ENCODE measurements at places on chromosomes 7 and 10. TPM values are rescaled to one million over a fixed set of nuclear protein-coding genes. Genes with fewer than 3 reads are reported as not detected.

FBXL13 gene
- total RNA-seq: 0.43 TPM

ASAH2 gene
- 7.3 TPM for total RNA-seq

LFNG gene
- total RNA-seq: 5.1 TPM

HOXA2 gene
- total RNA-seq: 1.8 TPM

LIPF gene
- total RNA-seq: not detected

FOXI2 gene
- not detected for total RNA-seq

SPAM1 gene
- total RNA-seq: not detected

TRIM8 gene
- total RNA-seq: 44.4 TPM

TSPAN12 gene
- total RNA-seq: 4.1 TPM

INHBA gene
- total RNA-seq: 0.72 TPM

PCLO gene
- 4.1 TPM for total RNA-seq

MMRN2 gene
- total RNA-seq: 0.21 TPM

GRCh38 chr7:75772081-75773077 is at the start of gene CCL26:
CCL26 (minus strand) TSS chr7:75772211; CDS start chr7:75772176, 35 bp downstream.
- no peak for DNase-seq

DNA sequence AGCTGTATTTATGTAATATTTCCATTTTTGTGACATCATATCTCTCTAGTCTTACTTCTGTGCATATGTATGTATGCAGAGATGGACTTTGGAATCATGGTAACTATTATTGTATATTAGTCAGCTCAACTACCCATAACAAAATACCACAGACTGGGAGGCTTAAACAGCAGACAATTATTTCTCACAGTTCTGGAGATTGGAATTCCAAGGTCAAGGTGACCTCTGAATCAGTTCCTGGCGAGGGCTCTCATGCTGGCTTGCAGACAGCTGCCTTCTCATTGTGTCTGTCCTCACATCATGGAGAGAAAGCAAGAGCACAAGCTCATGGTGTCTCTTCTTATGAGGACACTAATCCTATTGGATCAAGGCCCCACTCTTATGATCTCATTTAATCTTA is 79.1 kb downstream of the RAMP3 start:
- DNase-seq: no peak

GRCh38 chr7:155984609-155985405 is 172.5 kb upstream of the SHH start:
- peak; percentile 10 for DNase-seq

DNA sequence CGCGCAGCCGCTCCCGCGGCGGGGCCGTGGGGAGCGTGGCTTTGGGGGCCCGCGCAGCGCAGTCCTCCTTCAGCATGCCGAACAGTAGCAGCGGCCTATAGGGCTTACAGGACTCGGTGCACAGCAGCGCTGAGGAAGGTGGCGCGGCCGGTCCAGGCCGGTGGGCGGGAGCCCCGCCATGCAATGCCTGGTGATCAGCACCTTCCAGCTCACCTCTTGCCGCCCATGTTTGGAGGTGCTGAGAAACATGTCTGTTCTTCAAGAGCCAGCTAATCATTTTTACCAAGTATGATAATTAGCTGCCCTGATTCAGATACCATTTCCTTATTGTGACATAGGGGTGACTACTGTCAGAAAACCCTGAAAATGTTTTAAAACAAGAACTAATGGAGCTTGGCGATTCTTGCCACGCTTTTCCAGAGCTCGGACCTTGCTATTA is 33.5 kb upstream of the SFTPD start:
- peak; percentile 22 for DNase-seq

GRCh38 chr10:2682491-2682890 is 384.9 kb upstream of the PFKP start:
- no peak for DNase-seq

DNA sequence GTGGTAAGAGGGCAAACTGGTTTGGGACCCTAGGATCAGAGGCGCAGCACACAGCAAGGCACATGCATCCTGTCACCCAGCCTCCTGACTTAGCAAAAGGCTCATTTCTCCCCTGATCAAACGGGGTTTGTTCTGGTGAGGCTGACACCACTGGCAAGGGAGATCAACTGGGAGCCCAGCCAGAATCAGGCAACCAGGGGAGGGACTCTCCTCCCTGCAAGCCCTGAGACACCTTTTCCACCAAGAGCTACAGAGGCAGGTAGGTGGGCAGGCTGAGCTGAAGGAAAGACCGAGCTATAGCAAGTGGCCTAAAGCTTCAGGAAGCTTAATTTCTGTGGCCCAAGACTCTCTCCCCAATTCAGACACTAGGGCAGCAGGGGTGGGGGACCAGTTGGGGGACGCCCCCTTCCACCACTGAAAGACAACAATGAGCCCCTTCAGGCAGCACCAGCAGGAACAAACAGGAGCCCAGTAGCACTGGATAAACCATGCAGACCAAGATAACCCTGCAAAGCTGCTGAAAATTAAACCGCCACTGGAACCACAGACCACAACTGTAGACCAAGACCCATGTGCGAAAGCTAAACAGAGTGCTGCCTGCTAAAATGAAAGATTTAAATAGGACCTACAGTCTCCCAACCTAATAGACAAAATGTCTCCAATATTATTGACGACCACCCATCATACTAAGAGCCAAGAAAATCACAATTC is 27.1 kb upstream of the SAR1A start:
- DNase-seq: no peak

- DNase-seq: no peak
Measured at GRCh38 chr7:42159130-42159529, 77.9 kb downstream of the GLI3 start.

DNA sequence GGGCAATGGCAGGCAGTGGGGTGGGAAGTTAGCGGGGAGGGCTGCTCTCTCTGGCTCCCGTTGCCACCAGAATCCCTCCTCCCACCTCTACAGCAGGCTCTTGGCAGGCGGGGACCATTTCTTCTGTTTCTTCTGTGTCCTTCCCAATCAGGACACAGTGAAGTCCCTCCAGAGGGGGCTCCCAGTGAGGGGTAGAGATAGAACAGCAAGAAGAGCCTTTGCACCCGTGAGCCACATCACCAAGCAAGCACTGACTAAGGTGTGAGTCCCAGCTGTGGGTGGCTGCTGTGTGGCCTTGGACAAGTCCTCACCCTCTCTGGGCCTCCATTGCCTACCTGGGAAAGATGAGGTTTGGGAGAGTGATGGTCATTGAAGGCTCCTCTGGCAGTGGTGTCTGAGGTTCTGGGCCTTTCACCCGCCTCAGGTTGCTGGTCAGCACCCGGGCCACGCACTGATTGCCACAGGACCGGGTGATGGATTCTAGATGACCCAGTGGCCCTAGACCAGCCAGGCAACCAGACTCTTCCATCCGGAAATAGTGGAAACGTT is 26.0 kb upstream of the PCBD1 start:
- no peak for DNase-seq

DNA sequence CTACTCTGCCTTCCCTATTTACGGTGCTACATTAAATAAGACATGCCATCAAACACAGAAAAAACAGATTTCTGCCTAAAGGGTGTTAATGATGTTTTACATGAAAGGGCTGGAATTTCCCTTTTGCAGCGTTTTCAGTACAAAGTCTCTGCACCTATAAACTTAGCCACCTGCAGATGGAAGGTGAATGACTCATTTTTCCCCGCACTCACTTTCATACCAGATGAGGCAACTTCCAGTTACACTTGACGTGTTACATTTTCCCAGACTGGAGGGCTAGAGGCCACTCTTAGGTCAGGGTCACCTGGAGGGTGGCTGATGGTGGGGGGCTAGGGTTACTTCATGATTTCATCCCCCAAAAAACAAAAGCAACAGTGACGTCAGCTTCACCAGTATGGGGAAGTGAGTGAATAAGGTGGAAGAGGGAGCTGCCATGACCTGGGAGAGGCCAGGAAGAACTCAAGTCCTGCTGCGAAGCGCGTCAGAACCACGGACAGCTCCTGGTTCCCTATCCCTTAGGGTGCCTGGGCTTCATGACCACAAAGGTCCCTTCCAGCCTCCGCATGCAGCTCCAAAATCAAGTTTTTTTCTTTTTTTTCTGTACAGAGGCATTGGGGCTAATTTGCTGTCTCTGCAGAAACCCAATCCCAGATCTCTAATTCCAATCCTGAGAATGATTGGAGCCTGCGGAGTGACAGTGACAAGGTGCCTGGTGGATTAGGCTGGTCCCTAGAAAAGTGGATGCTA is 94.0 kb downstream of the ADARB2 start:
- DNase-seq: peak; percentile 71

GRCh38 chr7:153444641-153445040 is 607.6 kb upstream of the DPP6 start:
- DNase-seq: no peak

DNA sequence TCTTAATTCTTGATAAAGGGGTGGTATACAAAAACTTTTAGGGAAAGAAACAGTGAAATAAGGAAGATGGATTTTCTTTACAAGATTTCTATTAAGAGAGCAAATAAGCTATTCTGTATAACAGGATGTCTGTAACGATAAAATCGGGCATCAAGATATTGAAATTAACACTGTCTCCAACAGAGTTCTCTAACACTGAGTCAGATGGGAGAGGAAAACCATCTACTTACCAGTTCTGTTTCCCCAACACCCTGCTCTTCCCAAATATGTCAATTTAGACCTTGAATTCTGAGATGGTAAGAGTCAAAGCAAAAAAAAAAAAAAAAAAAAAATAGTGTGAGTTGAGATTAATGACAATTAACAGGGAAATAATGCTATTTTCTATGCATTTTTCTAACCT is 23.0 kb downstream of the SMURF1 start:
- DNase-seq: no peak

GRCh38 chr10:93074597-93075368 is 1.1 kb downstream of the CYP26A1 start:
- no peak for DNase-seq

GRCh38 chr10:70827086-70827757 is 11.5 kb downstream of the SGPL1 start:
- no peak for DNase-seq

DNA sequence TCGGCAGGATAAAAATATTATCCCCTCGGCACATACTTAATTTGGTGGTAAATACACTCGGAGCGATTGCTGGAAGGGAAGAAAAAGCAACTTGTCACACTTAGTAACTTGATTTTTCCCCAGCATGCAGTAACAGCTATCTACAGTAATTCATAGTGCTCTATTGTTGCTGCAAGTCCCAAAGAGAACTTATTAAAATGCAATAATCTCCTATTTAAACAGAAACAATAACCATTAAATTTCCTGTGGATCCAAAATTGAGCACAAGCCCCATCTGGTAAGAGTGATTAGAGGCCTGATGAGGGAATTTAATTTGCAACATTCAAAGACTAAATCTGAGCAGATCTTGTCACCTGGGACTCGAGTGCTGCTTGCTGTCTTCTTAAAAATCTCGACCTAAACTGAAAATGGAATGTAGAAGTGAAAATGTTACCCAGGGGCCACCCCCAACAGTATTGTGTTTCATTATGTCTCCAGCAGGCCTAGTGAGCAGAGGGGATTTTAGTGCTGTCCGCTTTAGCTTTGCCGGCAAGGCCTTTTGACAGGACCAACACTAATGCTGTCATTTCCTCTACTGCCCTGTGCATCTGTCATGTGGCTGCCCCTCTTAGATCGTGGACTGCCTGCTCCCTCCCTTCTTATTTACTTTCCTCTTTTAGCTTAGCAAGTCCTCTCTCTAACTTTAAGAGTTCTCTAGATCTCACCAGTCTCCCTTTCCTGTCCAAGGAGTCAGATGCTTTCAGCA is 639.7 kb downstream of the AUTS2 start:
- DNase-seq: no peak

GRCh38 chr10:93165367-93165766 is 91.7 kb downstream of the CYP26A1 start:
- DNase-seq: no peak

GRCh38 chr10:33869028-33869427 is 534.6 kb upstream of the NRP1 start:
- no peak for DNase-seq

DNA sequence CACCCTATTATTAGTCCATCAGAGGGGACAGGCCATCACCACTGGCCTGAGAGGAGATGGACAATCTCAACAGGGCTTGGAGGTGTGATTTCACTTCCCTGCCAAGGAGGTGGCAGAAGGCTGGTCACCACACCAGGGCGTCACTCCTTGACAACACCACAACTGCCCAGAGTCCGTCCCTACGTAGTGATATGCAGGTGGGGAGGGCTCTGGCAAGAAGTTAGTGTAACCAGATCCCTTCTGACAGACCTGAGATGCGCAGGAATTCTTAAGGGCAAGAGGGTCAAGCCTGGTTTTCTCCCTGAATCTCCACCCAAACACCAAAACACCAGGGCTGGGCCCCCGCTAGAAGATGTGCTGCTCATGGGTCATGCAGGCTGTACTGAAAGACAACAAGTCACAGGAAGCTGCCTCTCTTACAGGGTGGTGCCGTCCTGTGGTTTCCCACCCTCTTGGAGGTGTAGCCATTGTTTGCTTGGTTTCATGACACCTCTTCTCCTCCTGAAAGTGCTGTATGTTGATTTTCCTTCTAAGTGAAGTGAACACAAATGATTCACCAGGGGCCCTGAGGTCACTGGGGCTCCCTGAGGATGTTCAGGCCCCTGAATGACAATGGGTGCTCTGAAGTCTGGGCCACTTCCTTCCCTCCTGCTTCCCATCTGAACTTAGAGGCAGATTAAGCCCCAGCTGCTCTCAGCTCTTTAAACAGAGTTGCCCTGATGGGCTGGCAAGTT is 27.1 kb downstream of the ATXN7L1 start:
- DNase-seq: no peak

DNA sequence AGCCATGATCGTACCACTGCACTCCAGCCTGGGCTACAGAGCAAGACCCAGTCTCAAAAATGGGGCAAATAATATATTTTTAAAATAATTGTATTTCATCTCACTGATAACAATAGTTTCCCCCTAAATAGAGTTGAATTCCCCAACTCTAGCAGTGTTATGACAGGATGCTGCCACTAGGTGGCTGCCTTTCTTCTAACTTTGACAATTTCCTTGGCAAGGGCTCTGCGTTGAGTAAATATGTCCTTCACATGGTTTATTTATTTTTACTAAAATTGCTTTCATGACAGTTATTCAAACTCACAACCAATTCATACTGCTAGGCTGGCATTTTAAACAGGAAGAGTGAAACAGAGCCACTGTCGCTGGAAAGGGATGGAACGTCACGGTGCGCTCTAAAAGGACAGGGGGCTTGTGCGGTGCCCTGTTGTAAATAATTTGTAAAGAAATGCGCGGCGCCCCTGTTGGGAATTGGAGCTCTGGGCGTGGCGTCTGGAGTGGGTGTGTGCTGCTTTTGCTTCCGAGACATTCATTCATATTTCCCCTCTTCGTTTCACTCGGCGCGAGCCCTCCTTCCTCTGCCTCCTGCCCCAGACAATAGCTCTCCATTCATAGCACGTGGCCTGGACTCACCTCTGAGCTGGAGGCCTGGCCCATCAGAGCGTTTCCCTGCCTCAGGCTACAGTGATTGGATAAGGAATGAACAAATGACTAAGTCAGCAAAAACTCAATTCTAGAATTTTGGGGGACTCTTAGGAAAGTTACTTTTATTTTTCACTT is 20.5 kb upstream of the PITRM1 start:
- no peak for DNase-seq

DNA sequence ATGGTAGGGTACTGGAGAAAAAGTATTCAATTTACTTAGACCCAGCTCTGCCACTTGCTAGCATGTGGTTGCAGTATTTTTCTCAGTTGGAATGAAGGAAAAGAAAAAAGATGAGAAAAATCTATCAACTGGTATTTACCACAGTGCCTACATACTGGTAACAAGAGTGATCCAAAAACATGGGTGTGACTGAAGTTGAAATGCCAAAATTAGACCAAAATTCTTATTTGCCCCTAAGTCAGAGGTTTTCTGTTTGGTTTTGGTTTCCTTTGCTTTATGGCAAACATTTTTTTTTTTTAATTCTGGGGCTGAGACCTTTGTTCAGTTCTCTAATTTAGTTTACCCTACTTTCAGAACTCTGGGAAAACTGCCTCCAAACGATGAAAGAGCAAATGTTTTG is 12.3 kb downstream of the HYCC1 start:
- DNase-seq: no peak
